Mucosa of gallbladder (tissue), 1 donor: ENCODE measurements at places on chromosomes 13 and 19.
A peak's percentile ranks its signal among the peaks of the same experiment; 100 is the strongest.

DNA sequence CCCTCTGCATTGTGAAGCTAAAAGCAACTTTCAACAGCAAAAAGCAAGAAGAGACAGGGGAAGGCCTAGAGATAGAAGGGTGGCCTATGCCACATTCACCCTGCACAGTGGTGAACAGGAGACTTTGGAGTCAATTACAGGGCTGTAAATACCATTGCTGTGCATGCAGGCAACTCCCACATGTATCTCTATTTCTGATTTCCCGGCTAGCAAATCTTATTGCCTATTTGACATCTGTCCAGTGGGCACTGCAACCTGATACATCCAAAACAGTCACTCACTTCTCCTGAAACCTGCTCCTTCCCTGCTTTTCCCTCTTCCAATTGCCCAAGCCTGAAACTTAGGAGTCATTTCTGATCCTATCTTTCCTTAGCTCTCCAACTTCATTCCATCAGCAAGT is 13.4 kb downstream of the RUBCNL start:
- no peak for DNase-seq

GRCh38 chr13:113186061-113186900 is 22.2 kb downstream of the PCID2 start:
- DNase-seq = no peak

- no peak for DNase-seq
Observed at GRCh38 chr19:30309905-30310601, 62.1 kb upstream of the ZNF536 start.

- DNase-seq = peak; percentile 30
Observed at GRCh38 chr19:54448040-54448773, 792 bp upstream of the LENG8 start.

GRCh38 chr13:100473087-100473486 is 115.5 kb downstream of the GGACT start:
- DNase-seq = no peak

- no peak for DNase-seq
Observed at GRCh38 chr19:38781058-38781457, 7.7 kb upstream of the LGALS7 start.

GRCh38 chr19:57814505-57815246 is at the start of gene ZNF552:
Gene ZNF552 (minus strand): TSS chr19:57814913. CDS start chr19:57814743, 170 bp downstream.
- peak; percentile 94 for DNase-seq

DNA sequence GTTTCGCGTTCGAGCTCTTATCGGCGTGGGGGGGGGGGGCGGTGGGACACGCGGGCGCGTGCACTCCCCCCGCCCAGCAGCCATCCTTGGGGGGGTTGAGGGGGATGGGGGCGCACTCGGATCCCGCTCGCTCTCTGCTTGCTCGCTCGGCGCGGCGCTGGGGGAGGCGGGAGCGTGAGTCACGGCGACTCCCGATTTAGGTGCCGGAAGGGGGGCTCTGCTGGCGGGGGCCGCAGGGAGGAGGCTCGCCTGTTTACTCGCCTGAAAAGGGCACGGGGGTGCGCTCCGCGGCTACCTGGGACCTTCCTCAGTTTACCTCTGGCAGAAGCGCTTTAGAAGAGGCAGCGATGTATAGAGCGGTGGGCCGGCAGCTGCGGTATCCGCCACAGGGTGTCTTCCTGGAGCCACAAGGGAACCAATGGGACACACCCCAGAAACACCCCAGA is 1.1 kb upstream of the PDE4A start:
- no peak for DNase-seq

GRCh38 chr19:33280351-33280921 is 21.9 kb downstream of the CEBPA start:
- no peak for DNase-seq

- no peak for DNase-seq
Observed at GRCh38 chr13:57326532-57326931, 159.5 kb downstream of the PRR20E start.

- DNase-seq = no peak
Observed at GRCh38 chr19:6766357-6767080, 716 bp downstream of the SH2D3A start.

DNA sequence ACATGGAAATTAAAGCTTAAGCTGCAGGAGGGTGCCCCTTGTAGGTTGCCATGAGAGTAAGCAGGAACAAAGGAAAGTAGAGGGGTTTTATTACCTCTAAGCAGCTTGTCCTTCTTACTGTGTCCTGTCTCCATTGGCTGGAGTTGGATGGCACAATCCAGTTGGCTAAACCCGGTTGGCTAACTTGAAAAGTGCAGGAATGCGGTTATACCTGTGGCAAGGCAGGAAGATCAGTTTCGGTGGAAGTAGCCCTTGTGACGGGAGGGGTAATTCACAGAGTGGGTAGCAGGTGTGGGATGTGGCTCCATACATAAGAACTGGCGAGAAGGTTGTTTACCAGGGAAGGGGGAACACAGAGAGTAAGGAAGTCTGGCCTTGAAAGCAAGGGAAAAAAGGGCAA is 3.2 kb downstream of the ZNF726 start:
- DNase-seq = peak; percentile 50

- DNase-seq = no peak
Observed at GRCh38 chr19:39306075-39306474, 9.9 kb downstream of the IFNL1 start.

DNA sequence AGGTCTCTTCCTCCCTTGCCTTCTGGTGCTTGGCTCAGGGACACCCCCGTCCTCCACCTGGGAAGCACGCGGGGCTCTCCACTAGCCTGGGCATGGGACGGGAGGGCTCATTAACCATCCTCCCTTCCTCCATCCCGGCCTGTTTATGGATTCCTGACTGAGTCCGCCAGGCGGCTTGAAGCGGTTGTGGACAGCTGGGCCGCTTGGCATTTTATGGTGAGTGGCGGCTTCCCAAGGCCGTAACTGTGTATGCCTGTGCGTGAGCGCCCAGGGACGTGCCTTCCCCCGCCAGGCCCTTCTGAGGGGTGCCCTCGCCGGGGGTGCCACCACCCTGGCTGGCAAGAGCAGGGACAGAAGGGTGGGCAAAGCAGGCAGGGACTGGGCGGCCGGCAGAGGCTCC is 202.8 kb downstream of the URI1 start:
- no peak for DNase-seq

- no peak for DNase-seq
Observed at GRCh38 chr13:99516153-99516929, 15.1 kb downstream of the TM9SF2 start.

DNA sequence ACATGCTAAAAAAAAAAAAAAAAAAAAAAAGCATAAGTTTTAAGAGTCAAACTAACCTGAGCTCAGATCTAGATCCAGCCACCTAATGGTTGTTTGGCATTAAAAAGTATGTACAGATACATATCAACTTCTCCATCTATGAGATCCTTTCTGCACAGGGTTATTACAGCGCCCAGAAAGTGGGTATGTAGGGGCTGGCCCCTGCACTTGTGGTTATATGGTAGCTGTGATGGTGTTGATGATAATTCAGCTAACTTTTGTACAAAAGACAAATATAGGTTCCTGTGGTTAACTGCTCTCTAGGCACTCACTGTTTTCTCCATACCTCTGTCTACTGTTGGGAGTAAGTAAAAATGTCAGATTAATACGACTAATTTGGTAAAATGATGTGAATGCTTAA is 81.7 kb downstream of the TNFRSF19 start:
- DNase-seq = no peak

DNA sequence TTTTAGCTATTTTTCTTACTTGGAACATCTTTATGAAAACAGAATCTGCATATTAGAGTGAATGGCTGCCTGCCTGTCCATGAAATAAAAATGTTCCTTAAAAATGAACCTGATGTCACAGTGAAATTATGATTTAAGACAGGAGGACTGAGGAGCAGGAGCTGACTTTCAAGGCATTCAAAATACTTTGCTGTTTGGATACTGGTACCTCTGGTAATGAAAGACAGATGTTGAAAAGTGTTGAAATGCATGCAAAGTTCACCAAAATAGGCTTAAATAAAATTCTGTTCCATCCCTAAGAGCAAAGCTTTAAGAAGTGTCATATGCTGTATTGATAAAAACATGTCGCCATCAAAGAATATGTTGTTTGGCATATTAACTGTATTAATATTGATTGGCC is 1.7 kb downstream of the ARHGEF7 start:
- no peak for DNase-seq

DNA sequence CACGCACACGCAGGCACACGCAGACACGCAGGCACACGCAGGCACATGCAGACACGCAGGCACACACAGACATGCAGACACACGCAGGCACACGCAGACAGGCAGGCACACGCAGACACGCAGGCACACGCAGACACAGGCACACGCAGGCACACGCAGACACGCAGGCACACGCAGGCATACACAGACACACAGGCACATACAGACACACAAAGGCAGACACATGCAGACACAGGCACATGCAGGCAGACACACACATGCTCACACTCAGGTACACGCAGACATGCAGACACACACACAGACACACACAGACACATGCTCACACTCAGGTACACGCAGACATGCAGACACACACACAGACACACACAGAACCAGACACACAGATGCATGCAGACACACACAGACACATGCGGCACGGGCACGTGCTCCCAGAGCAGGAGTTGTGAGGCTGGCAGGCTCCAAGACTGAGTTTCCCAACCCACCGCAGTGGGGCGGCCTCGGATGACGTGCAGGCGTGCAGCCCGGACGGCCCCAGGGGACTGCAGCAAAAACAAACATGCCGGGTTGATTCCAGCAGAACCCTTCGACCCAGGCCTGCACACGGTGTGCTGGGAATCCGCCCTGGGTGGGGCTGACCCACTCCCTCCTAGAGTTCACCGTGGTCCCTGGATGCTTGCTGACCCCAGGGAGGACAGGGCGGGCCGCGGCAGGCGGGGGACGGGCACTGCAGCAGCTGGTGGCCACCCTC is 100.0 kb downstream of the GADD45B start:
- DNase-seq = peak; percentile 72

GRCh38 chr19:56837492-56838023 is 3.0 kb downstream of the PEG3 start:
- DNase-seq = peak; percentile 79

GRCh38 chr13:105602956-105603670 is 932.3 kb downstream of the EFNB2 start:
- no peak for DNase-seq

GRCh38 chr13:74048756-74049155 is 85.4 kb downstream of the KLF12 start:
- no peak for DNase-seq

DNA sequence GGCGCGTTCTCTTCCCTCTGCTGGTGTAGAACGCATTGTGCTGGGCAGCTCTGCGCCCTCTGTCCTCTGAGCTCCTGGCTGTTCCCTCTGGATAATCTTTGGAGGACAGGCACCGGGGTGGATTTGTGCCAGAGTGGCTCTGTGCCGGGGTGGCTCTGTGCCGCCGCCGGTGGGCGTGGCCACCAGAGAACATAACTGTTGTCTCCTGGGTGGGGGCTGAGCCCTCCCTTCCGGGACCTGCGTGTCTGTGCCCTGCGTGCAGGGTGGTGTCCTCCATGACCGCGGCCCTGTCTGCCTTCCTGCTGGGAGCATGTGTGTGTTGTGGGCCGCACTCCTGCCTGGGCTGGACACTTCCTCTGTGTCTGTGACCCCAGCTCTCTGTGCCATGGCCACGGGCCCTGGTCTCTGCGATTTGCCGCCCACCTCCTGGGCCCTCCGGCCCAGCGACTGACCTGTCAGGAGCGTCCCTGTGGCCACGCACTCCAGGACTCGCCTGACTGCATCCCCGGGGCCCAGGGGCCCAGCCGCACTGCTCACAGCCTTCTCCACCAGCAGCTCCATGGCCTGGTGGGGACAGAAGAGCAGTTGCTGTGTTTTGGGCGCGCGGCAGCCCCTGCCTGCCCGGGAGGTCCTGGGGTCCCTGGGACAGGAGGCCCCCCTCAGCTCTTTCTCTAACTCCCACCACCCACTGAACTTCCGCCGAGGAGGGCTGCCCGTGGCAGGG is 22.4 kb upstream of the MATK start:
- DNase-seq = no peak

GRCh38 chr13:112904436-112904960 is 64.5 kb upstream of the MCF2L start:
- DNase-seq = no peak

GRCh38 chr13:69556540-69557196 is 551.0 kb upstream of the ATXN8OS start:
- DNase-seq = no peak

- no peak for DNase-seq
Observed at GRCh38 chr13:55345224-55345623, 1795.5 kb upstream of the PRR20A start.

DNA sequence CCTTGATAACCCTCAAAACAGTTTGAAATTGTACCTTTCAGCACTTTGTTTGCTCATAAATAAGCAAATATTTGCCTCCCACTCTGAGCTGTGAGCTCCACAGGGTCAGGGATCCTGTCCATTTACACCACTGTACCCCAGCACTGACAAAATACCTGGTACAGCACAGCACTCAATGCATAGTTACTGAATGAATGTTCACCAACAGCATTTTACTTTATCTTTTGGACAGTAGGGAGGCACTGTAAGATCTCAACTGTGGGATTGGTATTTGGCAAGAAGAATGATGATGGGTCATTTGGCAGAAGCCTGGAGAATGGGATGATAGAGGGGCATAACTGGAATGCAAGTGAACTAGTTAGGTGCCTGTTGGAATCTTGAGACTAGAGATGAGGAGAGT is 127.2 kb upstream of the ARGLU1 start:
- no peak for DNase-seq

- DNase-seq = no peak
Observed at GRCh38 chr13:98959786-98960605, 17.9 kb downstream of the DOCK9 start.

- DNase-seq = peak; percentile 76
Observed at GRCh38 chr13:20241593-20241992, 9.5 kb upstream of the GJB6 start.

- DNase-seq = peak; percentile 78
Observed at GRCh38 chr13:59531571-59532091, 632.1 kb downstream of the DIAPH3 start.

- peak; percentile 64 for DNase-seq
Observed at GRCh38 chr19:40802300-40803169, 3.5 kb downstream of the EGLN2 start.

DNA sequence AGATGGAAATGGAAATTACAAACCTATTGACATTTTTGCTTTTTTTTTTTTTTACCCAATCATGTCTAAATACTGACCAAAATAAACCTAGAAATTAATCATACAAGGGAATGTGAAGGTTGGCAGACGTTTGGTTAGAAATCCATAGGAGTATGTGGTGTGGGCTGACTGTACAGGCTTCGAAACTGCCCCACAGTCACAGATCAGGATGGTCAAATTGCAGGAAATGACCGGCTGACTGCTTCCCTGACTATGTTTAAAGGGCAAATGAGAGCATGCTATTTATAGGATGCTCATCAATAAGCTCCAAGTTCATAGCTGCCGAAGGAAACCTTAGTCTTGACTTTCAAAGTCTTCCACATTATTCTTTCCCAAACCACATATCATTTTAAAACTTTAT is 118.4 kb downstream of the COG6 start:
- no peak for DNase-seq

- no peak for DNase-seq
Observed at GRCh38 chr19:37355901-37356300, 15.0 kb upstream of the ZNF527 start.

- no peak for DNase-seq
Observed at GRCh38 chr13:31327182-31327860, 127.5 kb downstream of the B3GLCT start.
